ENCODE measurements at places on chromosomes 7 and 10.

DNA sequence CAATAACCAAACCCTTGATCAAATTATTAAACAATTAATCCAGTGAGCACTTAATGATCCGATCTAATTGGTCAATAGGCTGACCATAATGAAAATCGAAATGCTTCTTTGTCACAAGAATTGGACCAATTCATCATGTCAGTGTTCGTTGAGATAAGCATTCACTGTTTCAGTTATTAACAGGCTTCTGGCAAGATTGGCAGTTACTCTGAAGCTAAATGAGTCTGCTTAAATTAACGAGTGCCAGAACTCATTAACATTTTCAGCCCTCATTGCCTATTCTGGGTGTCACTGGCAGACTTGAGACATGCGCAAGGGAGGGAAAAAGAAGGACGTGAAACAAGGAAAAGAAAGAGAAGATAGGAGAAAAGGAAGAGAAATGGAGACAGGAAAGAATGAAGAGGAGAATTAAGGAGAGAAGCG is 30.7 kb upstream of the SLC26A3 start:
- no peak for DNase-seq

DNA sequence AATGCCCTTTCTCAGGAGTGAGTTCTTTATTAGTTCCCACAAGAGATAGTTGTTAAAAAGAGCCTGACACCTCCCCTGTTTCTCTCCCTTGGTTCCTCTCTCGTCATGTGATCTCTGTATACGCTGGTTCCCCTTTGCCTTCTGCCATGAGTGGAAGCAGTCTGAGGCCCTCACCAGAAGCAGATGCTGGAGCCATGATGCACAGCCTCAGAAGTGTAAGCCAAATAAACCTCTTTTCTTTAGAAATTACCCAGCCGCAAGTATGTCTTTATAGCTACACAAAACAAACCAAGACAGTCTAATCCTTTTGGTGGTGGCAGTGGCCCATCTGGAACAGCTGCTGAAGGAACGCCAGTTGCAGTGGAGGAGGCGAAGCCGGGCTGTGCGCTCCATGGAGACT is 9.3 kb downstream of the DNAJB9 start:
- no peak for DNase-seq

DNA sequence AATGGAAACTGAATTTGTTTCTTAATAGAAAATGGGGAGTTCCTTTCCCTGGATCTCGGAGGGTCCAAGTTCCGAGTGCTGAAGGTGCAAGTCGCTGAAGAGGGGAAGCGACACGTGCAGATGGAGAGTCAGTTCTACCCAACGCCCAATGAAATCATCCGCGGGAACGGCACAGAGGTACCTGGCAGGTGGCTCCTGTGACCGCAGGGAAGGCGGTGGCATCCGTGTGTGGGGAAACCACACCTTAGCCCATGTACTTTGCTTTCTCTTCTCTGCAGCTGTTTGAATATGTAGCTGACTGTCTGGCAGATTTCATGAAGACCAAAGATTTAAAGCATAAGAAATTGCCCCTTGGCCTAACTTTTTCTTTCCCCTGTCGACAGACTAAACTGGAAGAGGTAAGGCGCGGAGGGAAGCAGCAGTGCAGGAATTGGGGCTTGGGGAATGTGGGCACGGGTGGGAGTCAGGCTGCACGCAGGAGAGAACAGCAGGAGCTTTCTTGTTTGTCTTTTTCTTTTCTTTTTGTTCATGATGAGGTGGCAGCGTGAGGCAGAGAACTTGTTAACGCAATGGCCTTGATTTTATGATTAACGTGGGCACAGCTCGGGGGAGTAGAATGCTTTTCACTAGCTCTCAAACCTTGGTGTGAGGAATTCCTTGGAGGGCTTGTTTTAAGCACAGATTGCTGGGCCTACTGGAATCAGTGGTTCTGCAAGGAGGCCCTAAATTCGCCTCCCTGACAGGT is 12.8 kb downstream of the HKDC1 start:
- no peak for DNase-seq

DNA sequence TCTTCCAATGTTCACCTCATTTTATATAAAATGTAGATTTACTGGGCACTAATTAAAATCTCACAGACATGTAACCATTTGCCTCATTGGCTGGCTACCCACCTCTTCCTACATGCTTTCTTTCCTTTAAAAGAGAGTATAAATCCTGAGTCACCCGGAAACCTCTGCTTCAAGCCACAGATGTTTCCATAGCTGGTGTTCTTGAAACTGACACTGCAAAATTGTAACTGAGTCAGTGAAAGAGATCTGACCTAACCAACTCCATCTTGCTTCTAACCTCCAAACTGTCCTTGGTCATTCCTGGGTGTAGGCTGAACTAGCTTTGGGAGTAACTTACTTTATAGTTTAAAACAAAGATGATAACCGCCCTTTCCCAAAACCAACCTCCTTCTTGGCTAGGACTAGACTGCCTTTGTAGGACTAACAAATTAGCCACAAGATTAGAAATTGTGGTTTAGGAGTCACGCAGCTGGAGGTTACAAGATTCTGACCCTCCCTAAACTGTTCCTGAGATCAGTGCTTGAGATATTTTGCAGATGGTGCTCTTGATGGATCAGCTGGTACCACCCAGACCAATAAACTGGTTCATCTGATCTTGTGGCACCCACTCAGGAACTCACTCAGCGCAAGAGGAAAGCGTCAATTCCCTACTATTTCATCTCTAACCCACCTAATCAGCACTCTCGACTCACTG is 33.5 kb downstream of the SVOPL start:
- DNase-seq, result no peak

- no peak for DNase-seq
Observed at GRCh38 chr7:84314263-84314662, 119.7 kb upstream of the SEMA3A start.

DNA sequence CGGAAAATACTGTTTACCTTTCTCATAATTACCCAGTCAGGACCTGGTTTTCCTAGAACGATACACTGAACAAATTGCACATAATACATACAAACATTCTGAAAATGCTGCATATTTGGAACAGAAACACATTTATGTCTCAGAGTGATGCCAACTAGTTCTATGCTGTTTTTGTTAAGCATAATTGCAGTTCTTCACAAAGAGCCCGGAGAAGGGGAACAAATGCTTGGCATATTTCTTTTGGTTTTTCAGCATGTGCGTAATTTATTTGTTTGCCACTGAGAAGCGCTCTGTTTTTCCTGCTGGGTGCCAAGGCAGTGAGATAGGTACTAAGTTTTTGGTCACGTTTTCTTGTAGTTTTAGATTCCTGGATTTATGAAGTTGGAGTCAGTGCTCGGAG is 181.0 kb upstream of the MDFIC start:
- no peak for DNase-seq

- DNase-seq, result no peak
Observed at GRCh38 chr7:150003304-150003810, 129.6 kb downstream of the ATP6V0E2 start.

- no peak for DNase-seq
Observed at GRCh38 chr10:124659380-124659779, 84.8 kb downstream of the FAM53B start.

- no peak for DNase-seq
Observed at GRCh38 chr7:34208878-34209621, 303.7 kb downstream of the BMPER start.

DNA sequence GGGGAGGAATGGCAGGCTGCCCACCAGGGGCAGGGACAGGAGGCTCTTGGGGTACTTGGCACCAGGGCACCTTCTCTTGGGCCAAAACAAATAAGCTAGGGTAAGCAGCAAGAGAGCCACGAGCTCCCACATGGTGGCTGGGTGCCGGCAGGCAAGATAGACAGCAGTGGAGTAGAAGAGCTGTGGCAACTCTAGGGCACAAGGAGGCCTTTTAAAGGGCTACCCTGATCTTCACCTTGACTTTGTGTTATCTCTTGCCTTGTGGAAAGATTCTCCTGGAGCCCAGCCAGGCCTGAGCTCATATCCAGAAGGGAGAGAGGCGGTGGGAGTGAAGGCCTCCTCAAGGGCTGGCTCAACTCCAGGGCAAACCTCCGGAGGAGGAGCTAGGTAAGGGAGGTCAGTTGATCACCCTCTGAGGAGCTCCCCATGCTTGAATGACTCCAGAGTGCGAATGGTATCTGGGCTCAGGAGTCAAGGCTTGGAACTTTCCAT is at the start of gene CYP17A1:
CYP17A1 (minus strand) TSS at position 184 of the 492 bp plus-strand sequence; CDS start at position 132, 52 bp downstream.
- no peak for DNase-seq

GRCh38 chr7:105718511-105718925 is 137.2 kb upstream of the EFCAB10 start:
- no peak for DNase-seq

GRCh38 chr7:80324032-80324431 is 187.8 kb downstream of the GNAT3 start:
- no peak for DNase-seq

DNA sequence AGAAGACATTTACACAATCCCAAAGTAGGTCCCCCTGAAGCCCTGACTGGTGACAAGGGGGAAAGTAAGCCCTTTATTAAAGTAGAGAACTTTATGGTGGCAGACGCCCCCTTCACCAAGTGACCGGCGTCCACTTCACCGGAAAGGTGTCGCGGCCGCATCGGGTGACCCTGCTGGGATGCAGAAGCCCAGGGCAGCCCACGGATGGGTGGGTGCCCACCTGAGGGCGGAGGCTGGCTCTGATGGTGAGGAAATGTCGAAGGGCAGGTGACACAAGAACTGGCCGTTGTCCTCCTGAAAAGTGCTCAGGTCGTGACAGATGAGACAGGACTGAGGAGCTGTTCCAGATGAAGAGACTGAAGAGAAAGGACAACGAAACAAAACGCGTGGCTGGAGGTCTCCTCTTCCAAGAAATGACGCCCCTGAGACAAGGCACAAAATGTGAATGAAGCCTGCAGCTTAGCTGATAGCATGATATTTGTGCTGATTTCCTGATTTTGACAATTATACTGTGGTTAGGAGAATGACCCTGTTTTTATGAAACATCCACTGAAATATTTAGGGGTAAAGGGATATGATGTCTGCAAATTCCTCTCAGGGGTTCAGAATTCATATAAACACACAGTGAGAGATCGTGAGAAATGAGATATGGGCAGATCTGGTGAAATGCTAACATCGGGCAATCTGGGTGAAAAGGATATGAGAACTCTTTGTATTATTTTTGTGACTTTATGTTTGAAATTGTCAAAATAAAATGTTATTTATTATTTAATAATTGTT is 123.9 kb downstream of the PRKAG2 start:
- no peak for DNase-seq
